SJSA1 (cell line): ENCODE measurements at places on chromosomes 13 and 19.
A peak's percentile ranks its signal among the peaks of the same experiment; 100 is the strongest.

GRCh38 chr19:21789466-21790085, 22.2 kb upstream of the ZNF100 start:
- no peak for DNase-seq

DNA sequence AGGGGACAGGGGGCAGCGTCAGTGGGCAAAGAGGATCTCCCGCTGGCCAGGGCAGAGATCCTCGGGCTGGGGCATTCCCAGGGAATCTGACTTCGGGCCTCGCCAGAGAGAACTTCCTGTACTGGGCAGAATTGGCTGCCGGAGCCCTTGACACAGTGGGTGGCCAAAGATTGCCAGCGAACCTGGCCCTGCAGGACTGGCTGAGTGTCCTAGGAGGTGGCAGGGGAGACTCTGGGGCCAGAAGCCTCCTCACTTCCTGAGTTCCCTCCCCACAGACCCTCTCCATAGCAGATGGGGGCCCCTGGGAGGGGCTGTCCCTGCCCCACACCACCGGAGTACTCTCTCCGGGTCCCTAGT, 19.3 kb downstream of the DPP9 start:
- DNase-seq = peak; percentile 66

- no peak for DNase-seq
These were observed 80.1 kb downstream of the ZNF486 start for GRCh38 chr19:20247016-20247683.

GRCh38 chr19:58551577-58552471, 3.1 kb downstream of the CHMP2A start:
- DNase-seq = no peak

DNA sequence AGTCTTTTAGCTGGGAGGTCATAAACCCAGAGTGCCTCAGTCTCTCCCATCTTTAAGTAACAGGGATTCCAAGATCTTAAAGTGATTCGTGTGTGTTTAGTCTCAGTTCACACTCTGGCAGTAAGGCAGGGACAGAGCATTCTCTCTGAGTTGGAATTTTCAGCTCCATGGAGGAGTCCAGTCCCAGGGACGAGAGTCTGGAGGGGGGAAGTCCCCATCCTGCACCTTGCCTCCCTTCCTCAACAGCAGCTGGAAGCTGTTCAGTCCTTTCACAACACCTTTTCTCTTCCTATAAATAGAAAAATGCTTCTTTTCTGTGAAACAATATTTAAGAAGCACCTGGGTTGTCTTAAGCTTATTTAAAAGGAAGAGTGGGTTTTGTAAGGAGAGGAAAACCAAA, 82.0 kb downstream of the KLF5 start:
- DNase-seq = no peak

DNA sequence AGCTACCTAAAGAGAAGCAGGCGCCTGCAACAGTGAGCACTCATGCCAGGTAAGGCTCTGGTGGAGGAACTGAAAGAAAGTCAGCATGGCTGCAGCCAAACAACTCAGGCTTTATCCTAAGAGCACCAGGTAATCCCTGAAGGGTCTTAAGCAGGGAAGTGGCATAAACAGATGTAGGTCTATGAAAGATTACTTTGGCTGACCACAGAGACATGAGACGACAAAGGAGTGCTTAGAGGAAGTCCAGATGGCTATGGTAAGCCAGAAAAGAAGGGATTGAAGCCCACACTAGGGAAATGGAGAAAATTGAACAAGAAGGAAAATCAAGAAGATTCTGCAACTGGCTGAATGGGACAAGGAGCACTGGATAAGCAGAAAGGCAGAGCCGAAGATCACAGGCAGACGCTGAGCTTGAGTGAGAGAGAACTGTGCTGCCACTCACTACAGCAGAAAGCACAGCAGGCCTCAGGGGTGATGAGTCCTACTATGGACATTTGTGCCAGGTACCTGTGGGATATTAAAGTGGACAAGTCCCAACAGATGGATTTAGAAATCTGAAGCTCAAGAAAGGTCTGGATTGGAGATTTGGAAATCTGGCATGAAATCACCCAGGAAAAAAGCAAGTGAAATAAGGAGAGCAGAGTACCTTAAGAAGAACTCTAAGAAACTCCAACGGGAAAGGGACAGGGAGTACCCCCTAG, 4.2 kb downstream of the RCBTB1 start:
- no peak for DNase-seq

DNA sequence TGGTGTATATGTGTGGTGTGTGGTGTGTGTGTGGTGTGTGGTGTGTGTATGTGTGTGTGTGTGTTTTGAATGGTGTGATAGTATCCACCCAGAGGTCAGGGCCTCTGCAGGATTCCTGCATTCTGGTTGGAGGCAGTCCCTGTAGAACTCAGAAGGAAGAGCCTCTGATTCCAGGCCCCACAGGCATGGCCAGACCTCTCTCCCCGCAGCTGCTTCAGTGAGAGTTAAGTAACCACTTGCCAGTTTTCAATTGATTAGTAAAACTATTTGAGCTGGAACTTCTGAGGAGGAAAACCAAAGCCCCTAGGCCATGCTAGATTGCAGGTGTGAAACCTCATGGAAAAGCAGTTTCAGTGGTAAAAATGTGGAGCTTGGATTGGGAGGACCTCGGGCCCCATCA, 2.1 kb downstream of the ATP12A start:
- DNase-seq = no peak

- no peak for DNase-seq
These were observed 2.0 kb upstream of the IL17D start for GRCh38 chr13:20701461-20701860.

GRCh38 chr13:33543089-33543459, 257.5 kb upstream of the STARD13 start:
- no peak for DNase-seq

DNA sequence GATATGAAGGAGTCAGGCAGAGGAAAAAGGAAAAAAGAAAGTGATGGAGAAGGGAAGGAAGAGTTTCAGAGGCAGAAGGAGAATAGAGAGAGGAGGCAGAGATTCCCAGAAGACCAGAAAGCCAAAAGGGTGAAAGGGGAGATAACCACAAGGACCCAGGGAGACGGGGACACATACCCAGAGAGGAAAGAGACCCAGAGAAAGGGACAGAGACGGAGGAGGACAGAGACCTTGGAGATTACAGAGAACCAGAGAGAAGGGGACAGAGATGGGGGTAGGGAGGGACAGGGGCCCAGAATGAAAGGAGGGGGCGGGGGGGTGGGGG, 1.4 kb downstream of the PTH2 start:
- DNase-seq = no peak

DNA sequence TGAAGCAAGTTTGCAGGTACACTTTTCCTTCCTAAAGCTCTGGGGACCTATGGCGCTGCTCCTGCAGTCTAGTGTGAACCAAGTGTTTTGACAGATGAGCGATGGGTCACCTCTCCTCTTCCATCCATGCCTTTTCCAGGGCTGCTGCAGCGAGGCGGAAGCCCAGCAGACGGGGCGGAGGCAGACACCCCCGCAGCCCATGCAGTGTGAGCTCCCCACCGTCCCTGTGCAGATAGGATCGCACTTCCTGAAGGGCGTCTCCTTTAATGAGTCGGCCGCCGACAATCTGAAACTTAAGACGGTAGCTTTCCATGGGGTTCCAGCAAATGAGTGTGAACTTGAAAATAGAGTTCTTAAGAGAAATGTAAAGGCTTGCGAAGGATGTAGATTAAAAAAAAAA, 37.1 kb upstream of the GPI start:
- no peak for DNase-seq

DNA sequence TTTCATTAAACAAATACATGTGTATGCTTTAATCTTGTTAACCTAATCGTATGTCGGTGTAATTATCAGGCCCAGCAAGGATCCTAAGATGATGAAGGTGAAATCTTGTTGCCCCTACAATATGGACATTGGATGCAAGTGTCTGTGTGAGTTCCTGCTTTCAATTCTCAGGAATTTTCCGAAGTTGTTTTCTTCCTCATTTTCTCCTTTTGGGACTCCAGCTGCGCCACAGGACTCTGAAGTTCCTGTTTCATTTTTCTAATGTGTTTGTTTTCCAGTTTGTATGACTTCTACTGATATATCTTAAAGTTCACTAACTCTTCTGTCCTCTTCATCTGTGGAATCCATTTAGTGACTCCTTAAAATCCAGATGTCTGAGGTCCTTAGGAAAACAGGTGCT, 11.9 kb upstream of the OR7D2 start:
- DNase-seq = no peak
